Activated naive CD4-positive, alpha-beta T cell treated with anti-CD3 and anti-CD28 coated beads, Interleukin-2, amount 10 ng/mL, durations not matched to agents 7 days and 5 days (primary cell): ENCODE measurements at places on chromosomes 3 and 15.

DNA sequence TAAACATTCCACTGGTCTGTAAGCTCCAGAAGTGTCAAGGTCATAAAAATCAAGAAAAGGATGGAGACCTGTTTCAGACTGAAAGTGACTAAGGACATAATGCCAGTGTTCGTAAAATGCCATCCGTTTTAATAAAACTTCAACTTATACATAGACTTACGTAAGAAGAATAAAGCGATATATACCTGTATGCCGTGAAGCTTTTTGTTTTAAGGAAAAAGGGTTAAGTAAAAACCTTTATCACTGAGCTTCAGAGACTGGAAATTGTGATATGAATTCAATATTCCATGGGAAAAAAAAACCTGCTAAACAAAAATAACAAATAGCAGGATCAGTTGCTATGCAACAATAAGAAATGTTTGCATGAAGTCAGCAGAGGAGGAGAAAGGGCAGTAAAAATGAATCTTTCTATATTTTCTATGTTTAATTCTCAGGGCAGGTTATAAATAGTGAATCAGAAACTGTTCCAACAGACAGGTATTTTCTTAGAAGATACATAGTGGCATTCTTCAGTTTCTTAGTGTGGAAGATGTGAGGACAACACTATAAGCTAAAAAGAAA is 42.5 kb downstream of the CHSY1 start:
- no peak for DNase-seq
- no peak overlapping the region for H3K27ac ChIP-seq
- no peaks in the 10 kb centered on the region for H3K27me3 ChIP-seq
- peaks cover 63% of the 10 kb centered on the region for H3K4me1 ChIP-seq

GRCh38 chr15:35698331-35698730 is 152.4 kb upstream of the DPH6 start:
- no peaks in the 10 kb centered on the region for H3K36me3 ChIP-seq
- no peaks in the 10 kb centered on the region for H3K4me1 ChIP-seq
- no peak overlapping the region for H3K27ac ChIP-seq
- no peaks in the 10 kb centered on the region for H3K27me3 ChIP-seq
- no peak overlapping the region for H3K4me3 ChIP-seq

GRCh38 chr15:85354948-85355347 is 25.5 kb upstream of the AKAP13 start:
- DNase-seq, result no peak
- H3K4me3 ChIP-seq, result no peak overlapping the region
- H3K27ac ChIP-seq, result no peak overlapping the region
- peaks cover 14% of the 10 kb centered on the region for H3K27me3 ChIP-seq

DNA sequence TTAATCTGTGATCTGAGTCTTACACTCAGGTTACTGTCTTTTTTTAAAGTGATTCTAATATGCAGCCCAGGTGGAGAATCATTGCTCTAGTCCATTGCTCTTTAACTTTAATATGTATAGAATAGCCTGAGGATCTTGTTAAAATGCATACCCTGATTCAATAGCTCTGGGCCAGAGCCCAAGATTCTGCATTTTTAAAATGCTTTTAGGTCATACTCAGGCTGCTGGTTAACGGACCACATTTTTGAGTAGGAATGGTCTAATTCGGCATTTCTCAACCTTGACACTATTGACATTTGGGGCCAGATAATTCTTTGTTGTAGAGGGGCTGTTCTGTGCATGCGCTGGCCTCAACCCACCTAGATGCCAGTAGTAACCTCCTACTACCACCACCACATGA is 20.9 kb upstream of the FSTL1 start:
- H3K4me1 ChIP-seq, result no peaks in the 10 kb centered on the region
- no peak overlapping the region for H3K27ac ChIP-seq
- H3K27me3 ChIP-seq, result peaks cover 14% of the 10 kb centered on the region
- no peak for DNase-seq

- H3K4me1 ChIP-seq, result no peaks in the 10 kb centered on the region
- no peaks in the 10 kb centered on the region for H3K36me3 ChIP-seq
- no peaks in the 10 kb centered on the region for H3K27me3 ChIP-seq
- H3K27ac ChIP-seq, result no peak overlapping the region
- H3K4me3 ChIP-seq, result no peak overlapping the region
Measured at GRCh38 chr3:131688370-131688769, 185.6 kb upstream of the MRPL3 start.

DNA sequence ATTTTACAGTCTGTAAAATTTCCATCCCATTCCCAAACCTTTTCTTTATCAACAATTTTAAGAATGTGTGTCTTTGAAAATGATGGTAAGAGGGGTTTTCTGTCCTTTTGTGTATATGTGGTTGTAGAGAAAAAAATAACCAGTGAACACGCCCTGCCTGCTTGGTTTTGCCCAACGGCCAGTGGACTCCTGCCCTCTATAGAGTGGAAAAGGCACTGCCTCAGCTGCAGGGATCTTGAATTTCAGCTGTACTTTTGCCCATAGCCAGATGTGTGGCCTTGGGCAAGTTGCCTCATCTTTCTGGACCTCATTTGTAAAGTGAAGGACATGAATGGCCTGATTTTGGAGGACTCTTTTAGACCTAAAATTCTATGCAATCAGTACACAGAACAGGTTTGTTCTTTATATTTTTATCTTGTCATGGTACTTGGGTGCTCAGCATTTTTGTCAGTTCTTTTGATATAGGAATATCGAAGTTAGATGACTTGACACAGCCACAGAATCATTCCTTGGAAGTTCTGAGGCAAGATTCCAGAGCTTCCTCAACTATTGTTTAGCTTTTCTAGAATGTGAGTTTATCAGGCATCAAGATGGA is 81.0 kb downstream of the CLDN11 start:
- no peaks in the 10 kb centered on the region for H3K4me1 ChIP-seq
- H3K36me3 ChIP-seq, result no peaks in the 10 kb centered on the region
- no peak overlapping the region for H3K27ac ChIP-seq

GRCh38 chr3:182462152-182462551 is 331.2 kb upstream of the ATP11B start:
- no peaks in the 10 kb centered on the region for H3K4me1 ChIP-seq
- H3K27ac ChIP-seq, result no peak overlapping the region
- H3K27me3 ChIP-seq, result no peaks in the 10 kb centered on the region
- H3K4me3 ChIP-seq, result no peak overlapping the region
- no peaks in the 10 kb centered on the region for H3K36me3 ChIP-seq

DNA sequence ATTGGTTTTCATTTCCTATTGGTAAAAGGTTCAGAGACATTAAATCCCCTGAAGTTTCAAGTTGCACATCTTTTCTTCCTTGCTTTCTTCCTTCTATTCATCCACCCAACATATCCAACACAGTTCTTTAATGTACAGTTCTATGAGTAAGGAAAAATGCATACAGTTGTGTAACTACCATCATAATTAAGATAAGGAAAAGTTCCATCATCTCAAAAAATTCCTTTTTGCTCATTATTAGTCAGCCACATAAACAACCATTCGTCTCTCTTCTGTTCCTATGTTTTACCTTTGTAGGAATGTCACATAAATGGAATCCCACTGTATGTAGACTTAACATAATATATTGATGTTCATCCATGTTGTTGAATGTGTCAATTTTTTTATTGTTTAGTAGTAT is 211.1 kb upstream of the ADAMTS9 start:
- H3K4me1 ChIP-seq, result no peaks in the 10 kb centered on the region
- no peak overlapping the region for H3K4me3 ChIP-seq
- no peak overlapping the region for H3K27ac ChIP-seq
- H3K36me3 ChIP-seq, result no peaks in the 10 kb centered on the region
- no peaks in the 10 kb centered on the region for H3K27me3 ChIP-seq

- H3K36me3 ChIP-seq, result no peaks in the 10 kb centered on the region
- no peak overlapping the region for H3K4me3 ChIP-seq
- no peaks in the 10 kb centered on the region for H3K27me3 ChIP-seq
- DNase-seq, result no peak
Measured at GRCh38 chr3:61903074-61903473, 341.7 kb downstream of the PTPRG start.

GRCh38 chr3:179512378-179512777 is 50.3 kb upstream of the ACTL6A start:
- H3K27me3 ChIP-seq, result peaks cover 8% of the 10 kb centered on the region
- no peak overlapping the region for H3K4me3 ChIP-seq
- no peaks in the 10 kb centered on the region for H3K4me1 ChIP-seq
- H3K27ac ChIP-seq, result no peak overlapping the region
- no peaks in the 10 kb centered on the region for H3K36me3 ChIP-seq

DNA sequence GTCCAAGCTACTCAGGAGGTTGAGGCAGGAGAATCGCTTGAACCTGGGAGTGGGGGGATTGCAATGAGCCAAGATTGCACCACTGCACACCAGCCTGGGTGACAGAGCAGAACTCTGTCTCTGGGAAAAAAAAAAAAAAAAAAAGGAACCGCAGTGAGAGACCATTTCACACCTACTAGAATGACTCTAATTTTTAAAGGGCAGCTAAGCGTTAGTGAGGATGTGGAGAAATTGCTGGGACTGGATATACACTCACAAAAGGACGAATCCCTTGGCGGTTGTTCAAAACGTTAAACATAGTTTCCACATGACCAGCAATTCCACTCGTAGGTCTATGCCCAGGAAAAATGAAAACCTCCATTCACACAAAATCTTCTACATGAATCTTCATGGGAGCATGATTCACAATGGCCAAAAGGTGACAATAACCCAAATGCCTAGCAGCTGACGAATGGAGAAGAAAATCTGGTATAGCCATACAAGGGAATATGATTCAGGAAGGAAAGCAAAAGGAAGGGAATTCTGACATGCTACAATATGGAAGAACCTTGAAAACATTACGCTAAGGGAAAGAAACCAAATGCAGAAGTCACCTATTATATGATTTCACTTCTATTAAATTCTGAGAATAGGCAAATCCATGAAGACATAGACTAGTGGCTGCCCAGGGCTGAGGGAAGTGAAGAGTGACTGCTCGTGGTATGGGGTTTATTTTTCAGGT is 127.0 kb downstream of the CHSY1 start:
- peaks cover 81% of the 10 kb centered on the region for H3K4me1 ChIP-seq
- H3K36me3 ChIP-seq, result peaks cover 12% of the 10 kb centered on the region
- DNase-seq, result no peak
- H3K27ac ChIP-seq, result no peak overlapping the region
- H3K27me3 ChIP-seq, result peaks cover 15% of the 10 kb centered on the region

GRCh38 chr3:195731356-195731905 is 10.7 kb downstream of the MUC20 start:
- H3K27me3 ChIP-seq, result peaks cover 7% of the 10 kb centered on the region
- no peaks in the 10 kb centered on the region for H3K4me1 ChIP-seq
- H3K4me3 ChIP-seq, result no peak overlapping the region
- H3K27ac ChIP-seq, result no peak overlapping the region
- no peaks in the 10 kb centered on the region for H3K36me3 ChIP-seq

DNA sequence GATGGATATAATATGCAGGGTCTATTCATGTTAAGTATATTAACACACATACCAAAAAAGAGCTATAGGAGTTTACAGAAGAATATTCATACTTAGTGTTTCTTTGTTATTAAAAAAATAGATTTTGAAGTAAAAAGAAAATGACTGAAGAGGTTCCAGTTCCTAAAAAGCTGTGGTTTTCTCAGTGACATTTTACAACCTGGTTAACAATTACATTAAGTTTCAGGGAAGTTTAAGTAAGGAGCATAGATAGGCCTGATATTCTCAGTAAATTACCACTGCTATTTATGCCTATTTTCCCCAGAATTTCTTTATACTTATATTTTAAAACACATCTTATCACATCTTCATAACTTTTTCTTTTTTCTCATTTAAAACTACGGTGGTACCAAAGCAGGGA is 43.6 kb upstream of the SPTSSB start:
- no peaks in the 10 kb centered on the region for H3K36me3 ChIP-seq
- H3K27me3 ChIP-seq, result peaks cover 57% of the 10 kb centered on the region
- H3K4me1 ChIP-seq, result peaks cover under 1% of the 10 kb centered on the region

DNA sequence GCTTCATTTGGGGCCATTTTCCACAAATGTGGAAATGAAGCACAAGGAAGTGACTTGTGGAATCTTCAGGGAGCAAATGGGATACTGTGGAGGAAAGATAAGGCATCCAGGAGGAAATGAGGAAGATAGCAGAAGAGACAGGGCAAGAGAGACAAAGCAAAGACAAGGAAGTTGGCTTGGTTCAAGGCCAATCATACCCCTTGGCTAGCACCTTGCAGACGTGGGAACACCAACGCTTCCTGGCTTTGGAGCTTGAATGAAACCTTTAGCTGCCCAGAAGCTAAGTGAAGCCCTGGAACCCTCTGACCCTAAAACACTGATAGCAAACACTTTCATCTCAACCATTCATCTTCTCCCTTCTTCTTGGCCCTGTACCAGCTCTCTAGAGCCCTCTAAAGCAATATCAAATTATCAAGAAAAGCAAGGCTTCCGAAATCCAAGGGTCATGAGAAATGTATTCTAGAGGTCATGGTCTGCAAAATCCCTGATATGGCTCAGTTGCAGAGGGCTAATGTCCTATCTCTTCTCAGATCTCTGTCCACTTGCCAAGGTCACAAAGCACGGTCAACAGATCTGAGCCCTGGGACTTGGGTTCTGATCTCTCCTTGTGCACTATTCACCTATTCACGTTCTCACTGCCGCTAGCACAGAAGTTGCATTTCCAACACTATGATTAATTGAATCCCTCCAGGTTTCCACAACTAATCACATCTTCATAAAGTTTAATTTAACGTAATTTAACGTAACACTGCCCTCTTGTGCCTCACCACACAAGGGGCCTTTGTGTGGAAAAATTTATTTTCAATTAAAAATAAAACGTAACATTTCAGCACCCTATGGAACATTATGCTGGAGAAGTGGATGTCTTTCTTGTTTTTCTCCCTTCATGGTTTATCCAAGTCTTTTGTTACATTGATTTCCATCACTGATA is 557.6 kb upstream of the ADAMTS9 start:
- H3K4me3 ChIP-seq, result no peak overlapping the region
- H3K36me3 ChIP-seq, result no peaks in the 10 kb centered on the region
- H3K27ac ChIP-seq, result no peak overlapping the region
- no peaks in the 10 kb centered on the region for H3K4me1 ChIP-seq
- no peak for DNase-seq

DNA sequence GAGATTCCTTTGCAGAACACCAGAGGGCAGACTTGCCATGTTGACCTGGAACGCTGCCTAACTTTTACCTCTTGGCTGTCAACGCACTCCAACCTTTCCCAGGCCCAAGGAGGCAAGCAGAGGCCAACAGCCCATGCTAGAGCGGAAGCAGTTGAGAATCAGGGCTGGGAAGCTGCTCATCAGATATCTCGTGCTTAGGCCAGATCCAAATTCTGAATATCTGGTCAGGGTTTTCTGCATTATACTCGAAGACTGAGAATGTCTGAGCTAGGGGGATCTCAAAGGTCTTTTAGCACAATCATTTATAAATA is 2.5 kb downstream of the XIRP1 start:
- peak; percentile 71 for DNase-seq
- no peaks in the 10 kb centered on the region for H3K36me3 ChIP-seq
